Purkinje cell (primary cell): ENCODE measurements at places on chromosomes 3 and 15. TPM values are rescaled to one million over a fixed set of nuclear protein-coding genes. Genes with fewer than 3 reads are reported as not detected.

PRSS50 gene
- not detected in 2 replicates for polyA plus RNA-seq

SLC22A14 gene
- 0.78 TPM in 1 of 2 replicates, not detected in the other for polyA plus RNA-seq

EPHA3 gene
- 3.9 and 7.2 TPM in 2 replicates for polyA plus RNA-seq

SLC9C1 gene
- polyA plus RNA-seq: not detected in 2 replicates

THBS1 gene
- polyA plus RNA-seq: 22.2 and 30.5 TPM in 2 replicates

EFCC1 gene
- polyA plus RNA-seq: not detected in 2 replicates

KY gene
- 3.0 and 3.6 TPM in 2 replicates for polyA plus RNA-seq

STX19 gene
- polyA plus RNA-seq: 38.6 and 50.6 TPM in 2 replicates

RAD51 gene
- 2.2 TPM in 1 of 2 replicates, not detected in the other for polyA plus RNA-seq

RAB11A gene
- 339 and 419 TPM in 2 replicates for polyA plus RNA-seq

RHCG gene
- 1.0 and 2.1 TPM in 2 replicates for polyA plus RNA-seq

ZNF774 gene
- 2.7 TPM in 1 of 2 replicates, not detected in the other for polyA plus RNA-seq

MME gene
- polyA plus RNA-seq: 2.0 TPM in 1 of 2 replicates, not detected in the other

CLDN18 gene
- polyA plus RNA-seq: not detected in 2 replicates
